ENCODE measurements at places on chromosomes 16 and 17. TPM values are rescaled to one million over a fixed set of nuclear protein-coding genes. Genes with fewer than 3 reads are reported as not detected.

- H3K4me3 ChIP-seq, result no peak overlapping the region
- no peak overlapping the region for H3K27ac ChIP-seq
- no peaks in the 10 kb centered on the region for H3K4me1 ChIP-seq
- H3K27me3 ChIP-seq, result peaks cover 41% of the 10 kb centered on the region
- DNase-seq, result no peak
- no peaks in the 10 kb centered on the region for H3K36me3 ChIP-seq
These were observed 151.8 kb downstream of the IRF8 start for GRCh38 chr16:86050591-86051367.

C1QTNF1 gene
- 2.2 TPM for total RNA-seq

ST6GALNAC1 gene
- 1.4 TPM for total RNA-seq

GRCh38 chr16:9536905-9537304, 445.5 kb downstream of the HAPSTR1 start:
- no peak overlapping the region for H3K4me3 ChIP-seq
- no peaks in the 10 kb centered on the region for H3K4me1 ChIP-seq
- H3K36me3 ChIP-seq, result no peaks in the 10 kb centered on the region
- H3K27ac ChIP-seq, result no peak overlapping the region
- DNase-seq, result no peak

DNA sequence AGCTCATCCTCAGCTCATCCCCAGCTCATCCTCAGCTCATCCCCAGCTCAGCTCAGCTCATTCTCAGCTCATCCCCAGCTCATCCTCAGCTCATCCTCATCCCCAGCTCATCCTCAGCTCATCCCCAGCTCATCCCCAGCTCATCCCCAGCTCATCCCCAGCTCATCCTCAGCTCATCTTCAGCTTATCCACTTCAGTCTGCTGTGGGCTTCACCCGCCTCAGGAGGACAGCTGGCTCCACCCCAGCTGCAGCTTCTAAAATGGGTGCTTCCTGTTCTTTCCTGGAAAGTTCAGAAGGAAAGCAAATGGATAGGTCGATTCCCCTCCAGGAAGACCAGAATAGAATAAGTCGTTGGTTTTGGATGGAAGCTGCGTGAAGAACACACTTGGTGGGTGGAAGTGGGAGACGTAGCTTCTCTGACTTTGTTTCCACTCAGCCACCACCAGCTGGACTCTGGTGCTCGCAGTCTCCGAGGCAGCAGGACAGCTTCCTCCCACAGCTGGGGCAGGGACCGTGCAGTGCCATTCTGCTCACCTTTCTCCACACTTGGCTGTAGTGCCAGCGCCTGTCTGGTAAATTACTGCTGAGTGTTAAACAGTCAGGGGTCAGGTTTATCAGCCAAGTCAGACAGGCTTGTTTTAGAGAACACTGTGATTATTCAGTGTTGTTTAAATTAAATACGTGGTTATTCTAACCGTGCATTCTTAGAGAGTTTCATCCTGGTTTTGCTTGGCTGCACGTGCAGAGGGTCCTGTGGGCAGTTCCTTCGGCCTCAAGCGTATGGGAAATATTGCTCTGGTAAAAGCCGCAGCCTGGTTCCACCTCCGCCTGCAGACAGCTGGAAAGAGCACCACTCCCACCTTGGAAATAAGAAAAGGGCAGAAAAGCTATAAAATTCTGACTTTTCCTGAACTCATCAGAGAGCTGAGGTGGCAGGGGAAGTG, 61.0 kb upstream of the CHMP6 start:
- no peak for DNase-seq
- H3K4me1 ChIP-seq, result no peaks in the 10 kb centered on the region
- H3K36me3 ChIP-seq, result peaks cover 10% of the 10 kb centered on the region
- H3K27me3 ChIP-seq, result no peaks in the 10 kb centered on the region

GRCh38 chr17:4118015-4118743, 24.7 kb downstream of the ZZEF1 start:
- no peaks in the 10 kb centered on the region for H3K27me3 ChIP-seq
- peaks cover 85% of the 10 kb centered on the region for H3K36me3 ChIP-seq
- no peaks in the 10 kb centered on the region for H3K4me1 ChIP-seq
- H3K4me3 ChIP-seq, result no peak overlapping the region
- H3K27ac ChIP-seq, result no peak overlapping the region

DNA sequence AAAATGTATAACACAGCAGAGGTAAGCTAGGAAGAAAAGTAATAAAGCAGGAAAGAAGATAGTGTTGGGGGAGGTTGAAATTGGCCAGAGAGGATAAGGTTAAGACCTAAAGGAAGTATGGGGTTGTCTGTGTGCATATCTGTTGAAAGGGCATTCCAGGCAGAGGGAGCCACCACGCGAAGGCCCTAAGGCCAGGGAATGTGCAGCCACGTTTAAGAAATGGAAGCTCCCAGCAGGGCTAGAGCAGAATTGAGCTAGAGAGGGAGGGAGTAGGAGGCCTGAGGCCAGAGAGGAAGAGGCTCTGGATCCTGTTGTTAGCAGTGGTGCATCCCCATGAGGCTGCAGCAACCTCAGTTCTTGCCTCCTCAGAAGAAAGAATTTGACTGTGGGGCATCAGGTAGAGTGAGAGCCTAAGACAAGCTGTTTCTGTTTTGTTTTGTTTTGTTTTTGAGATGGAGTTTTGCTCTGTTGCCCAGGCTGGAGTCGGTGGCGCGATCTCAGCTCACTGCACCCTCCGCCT, 59.0 kb upstream of the CACNG5 start:
- H3K27me3 ChIP-seq, result no peaks in the 10 kb centered on the region
- no peak overlapping the region for H3K27ac ChIP-seq
- no peak overlapping the region for H3K4me3 ChIP-seq
- H3K36me3 ChIP-seq, result no peaks in the 10 kb centered on the region
- H3K4me1 ChIP-seq, result no peaks in the 10 kb centered on the region
- no peak for DNase-seq

COL1A1 gene
- 29.5 TPM for total RNA-seq

GRCh38 chr17:40247926-40248495, 28.9 kb downstream of the WIPF2 start:
- H3K36me3 ChIP-seq, result peaks cover 3% of the 10 kb centered on the region
- no peak overlapping the region for H3K4me3 ChIP-seq
- peaks cover 2% of the 10 kb centered on the region for H3K4me1 ChIP-seq
- no peaks in the 10 kb centered on the region for H3K27me3 ChIP-seq

DNA sequence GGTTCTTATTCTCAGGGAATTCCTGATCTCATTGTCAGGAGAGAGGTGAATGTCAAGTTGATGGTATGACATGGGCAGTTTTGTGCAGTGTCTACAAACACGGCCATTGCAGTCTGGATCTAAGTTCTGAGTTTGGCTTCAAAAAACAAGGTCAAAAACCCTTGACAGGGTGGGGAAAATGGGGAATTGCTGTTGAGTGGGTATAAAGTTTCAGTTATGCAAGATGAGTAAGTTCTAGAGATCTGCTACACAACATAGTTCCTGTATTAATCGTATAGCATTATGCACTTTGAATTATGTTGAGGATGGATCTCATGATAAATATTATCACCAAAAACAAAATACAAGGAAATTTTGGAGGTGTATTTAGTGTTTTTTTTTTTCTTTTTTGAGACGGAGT, 36.6 kb upstream of the CARMIL2 start:
- DNase-seq, result no peak
- H3K4me1 ChIP-seq, result no peaks in the 10 kb centered on the region
- H3K4me3 ChIP-seq, result no peak overlapping the region
- H3K27me3 ChIP-seq, result no peaks in the 10 kb centered on the region
- H3K27ac ChIP-seq, result no peak overlapping the region

CDT1 gene
- 11.7 TPM for total RNA-seq

GRCh38 chr17:75270966-75271232, at the start of gene MIF4GD:
Gene MIF4GD (minus strand): TSS chr17:75271231. CDS start chr17:75270195, 1,036 bp downstream.
- DNase-seq, result no peak
- peaks cover 30% of the 10 kb centered on the region for H3K4me1 ChIP-seq
- H3K4me3 ChIP-seq, result peak within 1 kb of the TSS; percentile 76
- H3K27me3 ChIP-seq, result no peaks in the 10 kb centered on the region
- peak within 1 kb of the TSS; percentile 82 for H3K27ac ChIP-seq
- H3K36me3 ChIP-seq, result peaks cover 36% of the 10 kb centered on the region

- H3K4me3 ChIP-seq, result no peak overlapping the region
- H3K27ac ChIP-seq, result no peak overlapping the region
- no peaks in the 10 kb centered on the region for H3K27me3 ChIP-seq
- H3K4me1 ChIP-seq, result no peaks in the 10 kb centered on the region
- H3K36me3 ChIP-seq, result no peaks in the 10 kb centered on the region
These were observed 25.4 kb downstream of the BMERB1 start for GRCh38 chr16:15459791-15460190.

DNA sequence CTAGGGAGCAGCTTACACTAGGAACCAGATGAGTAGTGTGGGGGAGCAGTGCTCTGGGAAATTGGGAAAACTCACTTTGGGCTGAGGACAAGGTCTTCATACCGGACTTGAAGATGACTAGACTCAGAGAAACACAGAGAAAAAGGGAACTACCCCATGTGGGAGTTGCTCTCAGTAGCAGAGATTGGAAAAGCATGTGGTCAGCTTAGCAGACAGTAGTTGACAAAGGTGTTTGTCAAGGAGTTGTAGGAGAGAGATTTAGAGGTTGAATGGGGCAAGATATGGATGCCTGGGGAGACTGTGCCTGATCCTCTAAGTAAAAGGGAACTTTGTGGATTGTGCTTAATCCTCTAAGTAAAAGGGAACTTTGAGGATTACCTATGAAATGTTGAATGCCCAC, 194.5 kb upstream of the COX10 start:
- no peak for DNase-seq
- H3K4me3 ChIP-seq, result no peak overlapping the region
- H3K4me1 ChIP-seq, result no peaks in the 10 kb centered on the region
- no peak overlapping the region for H3K27ac ChIP-seq

CDRT15 gene
- total RNA-seq, result not detected

HBA2 gene
- total RNA-seq, result 595 TPM

DNA sequence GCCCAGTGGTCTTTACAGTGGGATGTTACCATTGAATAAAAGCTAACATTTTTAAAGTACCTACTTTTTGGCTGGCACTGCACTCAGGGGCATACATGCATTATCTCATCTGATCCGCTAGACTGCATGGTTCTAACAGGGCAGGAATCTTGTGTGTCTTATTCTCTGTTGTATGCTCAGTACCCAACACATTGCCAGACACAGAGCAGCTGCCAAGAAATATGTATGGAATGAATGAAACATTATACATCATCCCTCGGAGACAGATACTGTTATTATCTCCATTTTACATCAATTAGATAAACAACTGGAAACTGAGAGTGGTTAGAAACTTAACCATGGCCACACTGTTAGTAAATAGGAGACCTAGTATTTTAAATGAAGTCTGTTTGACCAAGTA, 74.1 kb upstream of the CDH11 start:
- no peaks in the 10 kb centered on the region for H3K27me3 ChIP-seq
- no peaks in the 10 kb centered on the region for H3K4me1 ChIP-seq
- H3K4me3 ChIP-seq, result no peak overlapping the region
- no peaks in the 10 kb centered on the region for H3K36me3 ChIP-seq

KRTAP1-4 gene
- total RNA-seq, result not detected

GRCh38 chr17:37731056-37731455, 13.8 kb downstream of the HNF1B start:
- DNase-seq, result no peak
- no peak overlapping the region for H3K4me3 ChIP-seq
- H3K27ac ChIP-seq, result no peak overlapping the region
- no peaks in the 10 kb centered on the region for H3K27me3 ChIP-seq

GRCh38 chr17:83150369-83151055, 71.1 kb downstream of the METRNL start:
- no peak overlapping the region for H3K4me3 ChIP-seq
- H3K4me1 ChIP-seq, result no peaks in the 10 kb centered on the region
- no peak overlapping the region for H3K27ac ChIP-seq
- peaks cover 3% of the 10 kb centered on the region for H3K27me3 ChIP-seq

GRCh38 chr16:81514041-81514559, 69.5 kb downstream of the CMIP start:
- no peak overlapping the region for H3K4me3 ChIP-seq
- H3K4me1 ChIP-seq, result no peaks in the 10 kb centered on the region
- no peaks in the 10 kb centered on the region for H3K27me3 ChIP-seq
- no peak overlapping the region for H3K27ac ChIP-seq
- peaks cover 8% of the 10 kb centered on the region for H3K36me3 ChIP-seq
- no peak for DNase-seq

GRCh38 chr16:62870554-62870953, 834.3 kb upstream of the CDH8 start:
- no peaks in the 10 kb centered on the region for H3K27me3 ChIP-seq
- no peak for DNase-seq
- H3K27ac ChIP-seq, result no peak overlapping the region
- no peaks in the 10 kb centered on the region for H3K4me1 ChIP-seq

TEX19 gene
- 0.57 TPM for total RNA-seq

DNA sequence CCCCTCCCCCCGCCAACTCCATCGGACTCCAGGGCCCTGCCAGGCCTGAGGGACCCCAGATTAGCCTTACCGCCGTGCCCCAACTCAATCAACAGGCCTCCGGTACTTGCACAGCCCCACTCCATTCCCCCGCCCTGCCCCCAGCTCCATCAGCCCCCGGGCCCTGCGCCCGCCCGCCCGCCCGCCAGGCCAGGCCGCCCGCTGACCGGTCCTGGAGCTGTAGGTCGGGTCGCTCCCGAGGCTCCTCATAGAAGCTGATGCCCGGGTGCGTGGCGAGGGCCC, 308 bp downstream of the GTF3C1 start:
- no peaks in the 10 kb centered on the region for H3K27me3 ChIP-seq
- H3K4me3 ChIP-seq, result peak overlapping the region; percentile 99
- peaks cover 21% of the 10 kb centered on the region for H3K4me1 ChIP-seq

DNA sequence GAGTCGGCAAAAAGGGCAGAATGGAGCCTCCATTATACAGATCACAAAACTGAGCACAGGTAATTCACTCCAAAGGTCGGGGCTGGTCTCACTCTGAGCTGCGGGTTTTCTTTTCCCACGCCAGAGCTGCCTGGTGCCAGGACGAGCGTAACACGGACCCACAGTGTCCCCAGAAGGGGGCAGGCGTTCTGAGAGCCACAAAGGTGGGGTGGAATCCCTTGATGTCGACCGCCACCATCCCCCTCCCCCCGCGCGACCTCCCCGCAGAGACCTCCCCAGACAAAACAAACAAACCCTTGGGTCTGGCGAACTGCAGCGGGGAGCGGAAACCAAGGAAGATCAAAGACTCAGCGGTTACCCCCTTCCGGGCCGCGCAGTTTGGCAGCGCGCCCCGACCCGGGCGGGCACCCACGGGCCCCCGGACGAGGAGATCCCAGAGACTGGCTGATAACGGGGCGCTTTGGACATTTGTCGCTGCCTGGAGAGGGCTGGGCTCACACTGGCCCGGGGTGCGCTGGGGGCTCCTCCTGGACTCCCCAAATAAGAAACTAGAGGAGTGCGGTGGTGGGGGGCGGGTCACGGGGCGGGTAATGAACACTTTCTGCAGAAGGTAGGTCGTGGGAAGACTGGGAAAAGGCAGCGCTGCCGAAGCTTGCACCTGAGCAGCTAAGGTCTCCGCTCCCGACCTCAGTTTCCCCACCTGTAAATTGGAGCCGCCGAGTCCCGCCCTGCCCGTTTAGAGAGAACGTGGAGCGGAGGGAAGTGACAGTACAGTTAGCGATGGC, 664 bp upstream of the NKD1 start:
- no peaks in the 10 kb centered on the region for H3K36me3 ChIP-seq
- peak; percentile 66 for DNase-seq
- H3K27me3 ChIP-seq, result peaks cover 47% of the 10 kb centered on the region
- peaks cover 12% of the 10 kb centered on the region for H3K4me1 ChIP-seq

All from thymus (tissue), 14 donors.